ENCODE measurements at places on chromosomes 3 and 15.

DNA sequence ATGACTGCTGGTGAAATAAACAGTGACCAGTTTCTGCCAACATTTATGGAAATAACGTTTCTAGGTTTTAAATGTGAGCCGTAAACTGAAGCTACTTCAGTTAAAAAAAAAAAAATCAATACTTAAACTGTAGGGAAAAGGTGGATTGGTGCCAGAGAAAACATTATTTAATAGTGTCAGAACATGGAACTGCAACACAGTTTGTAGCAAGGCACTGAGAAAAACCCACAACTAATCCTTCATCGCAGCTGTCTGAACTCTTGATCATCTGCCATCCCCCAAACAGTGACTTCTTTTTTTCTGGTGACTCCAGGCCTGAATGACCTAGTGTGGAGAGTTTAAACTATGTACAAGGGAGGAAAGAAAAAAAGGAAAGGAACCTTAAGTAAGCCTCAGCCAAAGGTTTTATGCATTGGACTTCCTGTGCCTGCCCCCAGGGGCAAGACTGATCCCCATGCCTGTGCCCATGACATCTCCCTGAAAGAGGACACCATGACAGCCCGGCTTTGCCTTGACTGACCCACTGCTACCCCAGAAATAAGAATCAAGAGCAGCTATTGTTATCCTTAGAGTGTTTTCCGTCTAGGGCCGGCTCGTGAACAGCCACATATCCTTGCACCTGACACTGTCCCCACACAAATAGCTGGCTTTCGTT is 33.1 kb downstream of the CRTAP start:
- DNase-seq: no peak

GRCh38 chr3:36538136-36538749 is 157.9 kb downstream of the STAC start:
- no peak for DNase-seq

DNA sequence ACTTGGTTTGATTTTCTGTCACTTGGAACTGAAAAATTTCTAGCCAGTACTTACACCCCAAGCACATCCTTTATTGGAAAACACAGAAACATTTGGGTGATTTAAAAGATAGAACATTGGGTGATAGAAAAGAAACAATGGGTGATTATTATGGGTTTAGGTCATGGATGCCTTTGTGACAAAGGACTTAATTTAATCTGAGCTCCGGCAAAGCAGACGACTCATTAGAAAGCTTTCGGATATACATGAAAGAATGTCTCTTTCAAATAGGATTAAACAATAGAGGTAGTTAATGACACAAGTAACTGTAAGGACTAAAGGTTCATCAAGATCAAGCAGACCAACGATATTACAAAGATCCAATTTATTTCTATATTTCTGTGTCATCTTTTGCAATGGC is 37.3 kb upstream of the CNTN4 start:
- DNase-seq: no peak

DNA sequence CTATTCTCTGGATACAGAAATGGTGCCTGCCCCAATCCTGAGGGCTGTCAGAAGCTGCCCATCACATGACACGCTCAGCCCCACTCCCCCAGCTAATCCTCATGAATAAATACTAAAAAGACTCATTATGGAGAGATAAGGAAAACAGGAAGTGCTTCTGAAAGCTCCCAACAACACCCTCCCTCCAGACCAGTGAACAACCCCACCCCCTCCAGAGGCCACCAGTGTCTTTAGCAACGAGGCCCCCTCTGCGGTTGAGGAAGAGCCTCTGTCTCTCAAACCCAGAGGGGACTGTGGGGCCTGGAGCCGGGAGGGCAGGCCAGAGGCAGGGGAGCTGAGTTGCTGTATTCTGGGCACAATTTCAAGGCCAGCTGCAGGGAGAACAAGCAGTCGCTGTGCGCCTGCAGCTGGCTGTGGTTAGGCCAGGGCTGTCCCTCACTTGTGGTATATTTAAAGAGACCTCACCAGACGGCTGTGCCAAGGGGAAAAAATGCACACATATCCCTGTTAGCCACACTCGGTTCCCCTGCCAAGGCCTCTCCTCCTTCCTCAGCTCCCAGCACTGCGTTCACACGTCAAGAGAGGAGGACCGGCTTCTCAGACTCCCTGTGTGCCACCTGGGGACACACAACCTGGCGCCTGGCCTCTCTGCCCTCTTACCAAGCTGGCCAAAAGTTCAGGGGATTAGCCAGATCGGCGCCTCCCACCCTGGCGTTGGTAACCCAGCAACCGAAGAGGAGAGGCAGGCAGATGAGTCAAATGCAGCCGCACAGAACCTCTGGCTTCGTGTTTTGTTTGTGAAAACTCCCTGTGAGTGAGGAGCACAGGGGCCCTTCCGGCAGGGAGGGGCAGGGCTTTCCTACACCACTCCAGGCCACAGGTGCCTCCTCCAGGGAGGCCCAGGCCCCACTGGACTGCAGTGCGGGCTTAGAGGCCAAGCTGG is 101.2 kb upstream of the ETV5 start:
- DNase-seq: no peak

DNA sequence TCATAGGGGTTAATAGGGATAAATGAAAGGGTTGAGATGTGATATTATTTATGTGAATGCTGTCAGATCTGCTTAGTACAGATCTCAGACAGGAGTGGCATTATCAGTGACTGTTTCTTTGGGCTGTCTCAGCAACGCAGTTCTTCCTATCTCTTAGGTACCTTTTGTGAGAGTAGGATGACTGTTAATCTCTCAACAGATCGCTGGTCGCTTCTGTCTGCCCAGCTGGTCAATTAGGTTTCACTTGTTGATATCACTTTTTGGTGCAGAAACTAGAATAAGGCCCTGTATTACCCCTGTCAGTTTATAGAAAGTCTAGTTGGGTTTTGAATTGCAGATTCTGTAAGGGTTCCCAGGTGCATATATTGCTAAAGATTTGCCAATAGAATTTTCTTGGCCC is 16.5 kb downstream of the DIS3L start:
- DNase-seq: no peak

GRCh38 chr3:110193074-110193473 is 855.7 kb upstream of the DPPA4 start:
- DNase-seq: no peak

DNA sequence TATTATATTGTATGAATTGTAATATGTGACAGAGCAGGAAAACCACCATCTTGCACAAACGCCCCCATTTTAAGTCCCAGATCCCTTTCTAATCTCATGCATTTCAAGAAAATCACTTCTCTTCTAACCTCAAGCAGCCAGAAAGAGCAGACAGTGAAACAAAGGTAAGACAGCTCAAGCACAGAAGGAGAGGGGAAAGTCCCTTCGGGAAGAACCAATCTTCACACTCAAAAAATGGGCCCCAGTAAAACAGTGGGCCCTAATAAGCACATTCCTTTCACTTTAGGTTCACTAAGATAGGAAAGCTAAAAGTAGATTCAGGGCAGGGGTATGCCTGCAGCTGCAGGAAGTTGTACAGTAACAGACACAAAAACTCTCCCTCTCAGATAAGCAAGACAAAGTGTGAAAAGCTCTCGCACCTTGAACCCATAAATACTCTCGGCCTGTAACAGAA is 1268.7 kb downstream of the SI start:
- DNase-seq: no peak

- DNase-seq: no peak
Measured at GRCh38 chr15:40458495-40459371, 12.1 kb upstream of the CHST14 start.

GRCh38 chr15:88604381-88605188 is 16.6 kb upstream of the AEN start:
- no peak for DNase-seq

GRCh38 chr3:170697908-170698307 is 112.0 kb upstream of the SLC7A14 start:
- DNase-seq: no peak

DNA sequence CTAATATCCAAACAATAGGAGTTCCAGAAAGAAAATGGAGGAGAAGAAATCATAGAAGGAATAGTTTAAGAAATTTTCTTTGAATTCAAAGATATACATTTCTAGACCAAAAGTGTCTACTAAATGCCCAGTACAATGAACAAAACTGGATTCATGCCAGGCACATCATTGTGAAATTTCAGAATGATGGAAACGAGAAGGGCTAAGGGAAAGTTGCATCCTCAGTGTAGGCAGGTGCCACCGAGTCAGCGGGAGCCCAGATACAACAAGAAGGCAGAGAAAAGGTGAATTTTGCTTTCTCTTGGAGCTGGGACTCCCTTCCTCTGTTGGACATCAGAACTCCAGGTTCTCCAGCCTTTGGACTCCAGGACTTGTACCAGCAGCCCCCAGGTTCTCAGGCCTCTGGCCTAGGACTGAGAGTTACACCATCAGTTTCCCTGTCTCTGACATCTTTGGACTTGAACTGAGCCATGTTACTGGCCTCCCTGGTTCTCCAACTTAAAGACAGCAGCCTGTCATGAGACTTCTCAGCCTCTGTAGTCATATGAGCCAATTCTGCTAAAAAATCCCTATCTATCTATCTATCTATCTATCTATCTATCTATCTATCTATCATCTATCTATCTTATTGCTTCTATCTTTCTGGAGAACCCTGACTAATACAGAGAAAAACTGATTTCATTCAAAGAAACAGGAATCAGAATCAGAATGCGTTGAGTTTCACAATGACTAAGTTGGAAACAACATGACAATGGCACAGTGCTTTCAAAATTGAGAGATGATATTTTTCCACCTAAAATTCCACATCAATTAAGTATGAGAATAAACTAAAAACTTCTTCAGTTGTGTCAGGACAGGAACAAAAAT is 207.7 kb downstream of the FAM43A start:
- DNase-seq: no peak

DNA sequence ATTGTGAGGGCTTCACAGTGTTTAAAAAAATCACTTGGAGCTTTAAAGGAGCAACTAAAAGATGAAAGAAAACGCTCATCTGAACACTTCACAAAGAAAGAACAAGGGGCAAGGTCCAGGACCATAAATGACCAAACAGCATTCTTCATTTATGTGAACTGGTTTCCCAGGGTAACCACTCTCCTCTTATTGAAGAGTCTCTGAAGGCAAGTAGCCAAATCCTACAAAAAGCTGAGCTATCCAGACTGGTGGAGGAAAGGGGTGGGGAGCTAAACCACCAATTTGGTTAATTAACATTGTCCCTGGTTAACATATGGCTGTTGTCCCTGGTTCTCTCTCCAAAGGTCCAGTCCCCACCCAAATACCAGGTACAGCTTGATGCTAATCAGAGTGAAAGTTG is 58.1 kb downstream of the OSBPL10 start:
- no peak for DNase-seq

DNA sequence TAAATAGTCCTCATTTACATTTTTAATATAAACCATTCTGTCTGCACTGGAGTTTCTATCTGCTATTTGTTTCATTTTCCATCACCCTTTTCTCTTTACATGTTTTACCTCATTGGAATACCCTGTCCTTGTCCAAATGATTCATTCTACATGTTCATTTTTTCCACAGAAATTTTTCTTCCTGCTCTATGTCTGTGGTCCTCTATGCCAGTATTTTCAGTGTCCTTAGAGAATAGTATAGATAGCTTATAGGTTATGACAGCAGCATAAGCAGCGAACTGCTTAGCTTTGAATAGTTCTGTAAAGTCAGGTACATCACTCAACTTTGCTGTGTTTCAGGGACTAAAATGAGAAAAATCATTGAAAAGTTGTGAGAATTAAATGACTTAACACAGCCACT is 742.3 kb upstream of the CBLB start:
- DNase-seq: no peak

- no peak for DNase-seq
Measured at GRCh38 chr15:35481992-35482391, 64.0 kb downstream of the DPH6 start.

DNA sequence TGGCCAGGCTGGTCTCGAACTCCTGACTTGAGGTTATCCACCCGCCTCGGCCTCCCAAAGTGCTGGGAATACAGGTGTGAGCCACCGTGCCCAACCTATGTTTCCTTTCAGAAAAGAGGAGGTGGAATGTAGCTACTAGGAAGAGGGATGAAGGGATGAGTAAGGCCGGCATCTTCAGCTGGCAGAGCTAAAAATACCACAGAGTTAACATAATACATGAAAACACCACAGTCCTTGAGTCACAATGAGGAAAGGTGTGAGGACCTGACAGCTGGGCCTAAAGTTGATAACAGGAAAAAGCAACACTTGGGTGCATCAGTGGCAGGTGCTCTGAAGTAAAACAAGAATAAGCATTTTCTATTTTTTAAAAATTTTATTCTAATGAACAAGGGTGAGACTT is 392.2 kb downstream of the DIPK2A start:
- DNase-seq: no peak

DNA sequence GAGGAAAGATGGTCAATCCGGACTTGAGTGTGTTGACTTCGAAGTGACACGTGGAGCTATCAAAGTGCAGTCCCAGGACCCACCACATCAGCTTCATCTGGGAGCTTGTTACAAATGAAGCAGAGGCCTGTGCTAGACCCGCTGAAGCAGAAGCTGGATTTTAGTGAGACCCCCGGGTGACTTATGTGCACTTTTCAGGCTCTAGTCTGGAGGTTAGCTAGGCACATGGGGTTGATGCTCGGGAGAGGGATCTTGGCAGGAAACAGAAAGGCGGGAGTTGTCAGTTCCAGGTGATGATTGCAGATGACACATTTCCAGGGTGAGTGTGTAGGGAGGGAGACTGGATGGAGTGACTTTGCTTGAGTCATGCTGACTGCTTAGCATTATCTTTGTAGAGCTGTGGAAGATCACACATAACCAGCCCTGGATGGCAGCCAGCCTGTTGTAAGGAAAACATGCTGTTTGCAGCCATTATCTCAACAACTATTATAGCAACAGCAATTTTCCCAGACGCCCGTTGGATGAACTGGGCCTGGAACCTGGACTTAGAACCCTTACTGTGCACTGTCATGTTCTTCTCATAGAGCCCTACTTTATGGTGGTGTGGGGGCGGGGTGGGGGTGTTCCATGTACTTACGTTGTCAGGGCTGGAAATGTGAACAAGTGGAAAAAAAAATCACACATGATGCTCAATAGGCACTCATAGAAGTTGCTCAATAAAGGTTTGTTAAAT is 122.4 kb downstream of the THSD4 start:
- no peak for DNase-seq

- no peak for DNase-seq
Measured at GRCh38 chr3:61358364-61358763, 107.1 kb upstream of the FHIT start.

DNA sequence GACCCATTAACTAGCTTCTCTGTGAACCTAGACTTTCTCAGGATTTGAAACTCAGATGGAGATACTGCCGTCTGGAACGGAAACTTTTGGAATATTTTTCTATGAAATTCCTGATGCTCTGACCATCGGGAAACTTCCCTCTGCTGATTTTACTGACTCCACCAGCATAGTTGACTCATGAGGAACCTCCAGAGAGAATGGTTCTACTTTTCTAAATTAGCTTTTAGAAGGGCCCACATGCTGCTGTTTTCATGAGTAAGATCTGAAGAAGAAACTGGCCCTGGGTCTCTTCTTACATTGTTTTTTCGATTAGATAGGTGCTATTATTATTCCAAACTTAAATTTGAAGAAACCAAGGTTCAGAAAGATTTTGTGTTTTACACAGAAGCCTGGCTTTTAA is 326.3 kb upstream of the NR2E3 start:
- no peak for DNase-seq

GRCh38 chr15:77634266-77634962 is 1.7 kb upstream of the LINGO1 start:
- peak; percentile 23 for DNase-seq

All from activated CD8-positive, alpha-beta memory T cell treated with anti-CD3 and anti-CD28 coated beads for 1 hour (primary cell).